Umbilical cord (tissue), 2 donors: ENCODE measurements at places on chromosomes 7 and 10. TPM values are rescaled to one million over a fixed set of nuclear protein-coding genes. Genes with fewer than 3 reads are reported as not detected.

- no peak for DNase-seq
These were observed 84.5 kb downstream of the ADRA2A start for GRCh38 chr10:111161109-111161874.

DNA sequence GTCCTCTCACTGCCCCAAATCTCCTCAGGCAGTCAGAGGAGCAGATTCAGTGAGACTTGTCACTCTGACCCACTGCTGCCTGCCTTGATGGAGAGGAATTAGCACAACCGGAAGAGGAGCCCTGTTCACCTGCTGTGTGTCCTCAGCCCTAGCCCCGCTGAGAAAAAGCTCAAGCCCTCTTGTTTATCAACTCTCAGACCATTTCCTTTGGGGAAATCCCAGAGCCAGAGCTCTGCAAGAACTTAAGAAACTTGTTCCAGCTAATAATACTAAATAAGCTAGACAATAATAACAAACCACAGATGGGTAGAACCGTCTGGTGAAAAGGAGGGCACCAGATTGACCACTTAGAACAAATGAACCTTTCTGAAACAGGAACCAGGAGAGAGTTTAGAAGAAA lies 37.7 kb upstream of the ITGB1 start:
- DNase-seq = no peak

DNA sequence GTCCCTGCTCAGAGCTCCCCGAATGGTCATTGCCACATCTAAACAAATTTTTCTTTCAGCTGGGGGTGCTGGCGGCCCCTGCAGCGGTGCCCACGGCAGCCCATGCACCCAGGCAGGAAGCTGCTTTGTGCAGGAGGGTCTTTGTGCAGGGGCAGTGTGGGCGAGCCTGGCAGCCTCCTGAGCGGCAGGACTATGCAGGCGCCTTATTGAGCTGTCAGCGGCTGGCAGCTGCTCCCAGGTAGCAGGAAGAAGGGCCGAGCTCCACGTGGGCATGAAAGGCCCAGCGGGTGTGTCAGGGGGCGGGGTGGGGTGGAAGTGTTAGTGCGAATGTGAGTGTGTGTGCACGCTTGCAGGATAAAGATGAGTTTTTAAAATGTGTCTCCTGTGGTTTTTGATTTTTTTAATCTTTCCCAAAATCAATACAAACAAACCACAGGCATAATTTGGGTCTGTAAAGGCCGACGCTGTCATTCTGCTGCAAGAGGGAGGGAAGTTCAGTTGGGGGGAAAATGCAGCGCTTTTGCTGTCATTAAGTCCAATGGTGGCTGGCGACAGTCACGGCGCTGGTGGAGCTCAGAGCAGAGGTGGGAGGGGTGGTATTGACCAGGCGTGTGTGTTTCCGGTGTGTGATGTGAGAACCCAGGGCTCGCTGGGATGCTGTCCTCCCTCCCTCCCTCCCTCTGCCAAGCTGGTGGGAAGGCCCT lies 83.9 kb downstream of the LHPP start:
- no peak for DNase-seq

DNA sequence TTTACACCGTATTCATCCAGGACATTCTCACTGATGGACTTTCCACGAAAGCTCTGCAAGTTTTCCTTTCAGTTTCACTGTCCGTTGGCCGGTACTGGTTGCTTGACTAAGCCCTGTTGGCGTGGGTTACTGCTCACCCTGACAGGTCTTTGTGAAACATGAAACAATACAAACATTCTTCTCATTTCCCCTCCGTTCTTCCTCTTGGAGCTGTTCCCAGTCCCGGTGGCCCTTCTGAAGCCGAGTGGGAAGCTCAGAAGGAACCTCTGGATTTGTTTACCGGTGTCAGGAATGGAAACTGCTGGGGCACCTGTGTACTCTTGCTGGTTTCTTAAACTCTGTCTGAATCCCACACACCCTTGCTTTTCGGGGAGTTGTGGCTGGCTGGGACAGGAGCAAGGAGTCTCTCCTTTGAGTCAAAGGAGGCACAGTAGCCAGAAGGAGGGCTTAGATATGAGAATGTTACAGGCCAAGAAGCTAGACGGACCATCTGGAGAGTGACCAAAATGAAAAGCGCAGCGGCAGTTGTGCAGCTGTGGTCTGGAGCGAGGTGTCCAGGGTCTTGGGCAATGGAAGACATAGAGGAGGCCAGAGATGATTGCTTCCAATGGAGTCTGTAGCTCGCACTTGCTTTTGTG lies 45.7 kb downstream of the LYZL2 start:
- DNase-seq = peak; percentile 34

DNA sequence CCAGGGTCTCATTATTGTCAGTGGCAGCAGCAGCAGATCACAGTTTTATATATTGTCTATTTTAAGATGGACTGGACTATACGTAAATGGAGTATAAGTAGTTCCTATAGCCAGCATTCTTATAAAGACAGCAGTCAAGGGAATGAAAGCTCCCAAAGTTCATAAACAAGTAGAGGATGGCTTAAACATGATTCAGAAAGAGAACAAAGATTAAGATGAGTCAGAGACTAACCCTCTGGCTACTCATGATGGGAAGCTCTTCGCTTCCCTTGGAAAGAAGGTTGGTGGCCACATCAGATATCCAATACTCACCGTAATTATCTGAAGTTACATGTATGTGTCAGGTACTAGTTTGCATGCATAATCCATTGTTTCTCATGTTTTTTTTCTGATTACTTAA lies 277.0 kb downstream of the INHBA start:
- peak; percentile 55 for DNase-seq

The SYT15 gene
- total RNA-seq = 11.3 TPM

The NXPH1 gene
- total RNA-seq = not detected
